Nucleus accumbens (tissue), 56 donors: ENCODE measurements at places on chromosomes 13 and 19.

GRCh38 chr19:5172859-5173630 is 167.6 kb downstream of the PTPRS start:
- peak; percentile 28 for DNase-seq

DNA sequence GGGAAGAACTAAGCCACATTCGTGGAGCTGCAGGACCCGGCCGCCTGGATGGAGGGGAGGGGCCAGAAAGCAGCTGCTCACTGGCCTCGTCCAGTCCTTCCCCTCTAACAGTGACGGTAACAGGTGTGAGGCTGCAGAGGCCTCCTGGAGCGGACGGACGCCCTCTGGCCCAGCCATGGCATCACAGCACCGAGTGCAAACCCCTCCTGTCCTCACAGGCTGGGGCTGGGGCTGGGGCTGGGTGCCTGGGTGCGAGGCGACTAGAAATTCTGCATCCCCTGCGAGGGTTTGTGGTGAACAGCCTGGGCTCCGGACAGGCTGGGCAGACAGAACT is 3.6 kb downstream of the MICOS13 start:
- DNase-seq = no peak

GRCh38 chr13:27442797-27443196 is 7.6 kb downstream of the MTIF3 start:
- no peak for DNase-seq

GRCh38 chr19:18000480-18000914 is 7.5 kb upstream of the ARRDC2 start:
- no peak for DNase-seq

DNA sequence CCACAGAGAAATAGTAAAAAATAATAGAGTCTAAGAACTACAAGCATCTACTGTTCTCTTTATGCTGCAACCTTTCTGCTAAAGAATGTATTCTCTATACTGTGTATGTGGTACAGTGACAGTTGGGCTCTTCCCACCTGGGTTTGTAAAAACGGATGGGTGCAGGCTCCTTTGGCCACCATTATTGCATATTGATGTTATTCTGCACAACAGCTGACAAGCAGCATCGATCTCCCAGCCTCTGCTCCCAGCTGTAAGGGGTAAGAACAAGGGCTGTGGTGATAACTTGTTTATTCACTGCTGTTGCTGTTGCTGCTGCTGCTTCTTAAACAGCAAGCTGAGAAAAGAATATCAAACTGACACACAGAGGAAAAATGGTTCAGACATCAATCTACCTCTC is 56.1 kb downstream of the KCNRG start:
- no peak for DNase-seq

- DNase-seq = peak; percentile 39
Measured at GRCh38 chr19:22783651-22784410, at the start of gene ZNF99. TSS of gene ZNF99 (minus strand) at chr19:22784151. CDS start at chr19:22784016, 135 bp downstream.

DNA sequence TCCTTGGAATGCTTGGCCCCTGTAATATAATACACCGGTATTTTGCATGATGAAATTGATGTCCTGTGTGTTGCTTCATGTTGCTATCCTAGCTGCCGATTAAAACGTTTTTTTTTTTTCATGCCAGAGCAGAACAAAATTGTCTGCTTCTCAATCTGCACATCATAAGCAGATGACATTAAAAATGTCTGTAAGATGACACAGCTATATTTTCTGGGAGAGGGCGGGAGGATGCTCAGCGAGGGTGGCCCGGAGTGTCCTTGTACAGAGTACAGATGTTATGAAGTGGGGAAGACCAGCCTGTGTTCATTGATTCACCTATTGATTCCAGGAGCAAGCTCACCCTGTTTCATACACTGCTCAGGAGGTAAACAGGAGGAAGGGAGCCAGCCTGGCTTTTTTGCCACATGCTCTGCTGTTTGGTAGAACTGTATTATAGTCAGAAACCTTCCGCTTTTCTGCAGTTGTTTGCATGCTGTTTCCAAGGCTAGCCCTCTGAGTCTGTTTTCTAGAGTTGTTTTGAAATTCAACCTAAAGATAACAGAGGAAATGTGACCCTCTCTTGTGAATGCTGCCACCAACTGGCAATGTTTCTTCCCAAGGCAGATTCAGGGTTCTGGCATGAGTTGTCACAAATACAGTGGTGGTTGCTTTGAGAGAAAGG is 4.7 kb upstream of the IRS2 start:
- DNase-seq = no peak

DNA sequence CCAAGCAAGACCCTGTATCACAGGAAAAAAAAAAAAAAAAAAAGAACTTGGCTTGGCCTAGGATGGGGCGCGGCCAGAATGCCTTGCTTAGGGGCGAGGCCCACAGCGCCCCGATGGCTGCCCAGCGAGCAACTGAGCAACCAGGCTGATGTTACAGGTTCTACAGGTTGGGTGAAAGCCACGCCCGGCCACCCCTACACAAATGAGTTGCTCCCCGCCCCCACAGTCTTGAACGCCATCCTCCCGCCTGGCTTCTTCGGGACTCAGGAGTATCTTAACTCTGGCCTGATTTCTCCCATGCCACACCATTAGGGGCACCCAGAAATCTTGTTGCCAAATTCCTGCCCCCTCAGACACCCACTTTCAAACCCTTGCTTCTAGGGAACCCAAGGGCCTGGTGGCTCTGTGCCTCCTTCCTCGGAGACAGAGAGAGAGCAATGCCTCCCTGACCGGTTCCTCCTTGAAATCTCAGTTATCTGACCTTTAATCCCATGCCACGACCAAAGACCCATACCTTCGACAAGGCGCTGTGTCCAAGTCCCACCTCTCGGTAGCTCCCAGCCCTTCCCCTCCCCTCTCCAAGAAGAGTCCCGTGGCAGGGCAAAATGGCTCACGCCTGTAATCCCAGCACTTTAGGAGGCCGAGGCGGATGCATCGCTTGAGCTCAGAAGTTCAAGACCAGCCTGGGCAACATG is 1.1 kb upstream of the CBLC start:
- no peak for DNase-seq

- DNase-seq = no peak
Measured at GRCh38 chr13:111897178-111897845, 169.6 kb upstream of the SOX1 start.

- no peak for DNase-seq
Measured at GRCh38 chr19:57816652-57817051, 1.9 kb upstream of the ZNF552 start.

GRCh38 chr19:50477751-50478515 is 1.3 kb upstream of the GARIN5A start:
- no peak for DNase-seq

GRCh38 chr13:91722267-91722884 is 324.0 kb downstream of the GPC5 start:
- no peak for DNase-seq

- no peak for DNase-seq
Measured at GRCh38 chr13:46211116-46211482, 629 bp upstream of the LRRC63 start.

DNA sequence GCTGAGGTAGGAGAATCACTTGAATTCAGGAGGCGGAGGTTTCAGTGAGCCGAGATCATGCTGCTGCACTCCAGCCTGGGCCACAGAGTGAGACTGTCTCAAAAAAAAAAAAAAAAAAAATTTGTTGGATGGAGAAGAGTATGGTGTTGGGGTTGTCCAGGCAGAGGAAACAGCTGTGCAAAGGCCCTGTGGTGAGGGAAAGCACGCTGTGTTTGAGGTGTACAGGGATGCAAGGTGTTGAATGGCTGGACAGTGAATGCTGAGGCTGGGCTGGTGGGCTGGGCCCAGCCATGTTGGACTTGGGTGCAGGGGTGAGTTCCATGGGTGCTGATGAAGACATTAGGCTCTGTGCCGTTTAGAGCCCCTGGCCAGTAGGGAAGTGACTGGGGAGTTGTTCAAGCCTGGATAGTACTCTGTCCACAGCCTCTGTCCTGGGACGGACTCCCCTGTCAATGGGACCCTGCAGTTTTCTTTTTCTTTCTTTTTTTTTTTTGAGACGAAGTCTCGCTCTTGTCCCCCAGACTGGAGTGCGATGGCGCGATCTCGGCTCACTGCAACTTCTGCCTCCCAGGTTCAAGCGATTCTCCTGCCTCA is 18.6 kb downstream of the PRR12 start:
- DNase-seq = no peak

DNA sequence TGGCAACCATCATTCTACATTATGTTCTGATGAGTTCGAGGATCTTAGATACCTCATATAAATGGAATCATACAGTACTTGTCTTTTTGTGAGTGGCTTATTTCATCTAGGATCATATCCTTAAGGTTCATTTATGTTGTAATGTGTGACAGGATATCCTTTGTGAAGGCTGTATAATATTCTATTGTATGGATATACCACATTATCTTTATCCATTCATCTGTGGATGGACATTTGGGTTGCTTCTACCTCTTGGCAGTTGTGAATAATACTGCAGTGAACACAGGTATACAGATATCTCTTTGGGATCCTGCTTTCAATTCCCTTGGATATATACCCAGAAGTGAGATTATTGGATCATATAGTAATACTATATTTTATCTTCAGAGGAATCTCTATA is 33.2 kb upstream of the RFC3 start:
- no peak for DNase-seq

DNA sequence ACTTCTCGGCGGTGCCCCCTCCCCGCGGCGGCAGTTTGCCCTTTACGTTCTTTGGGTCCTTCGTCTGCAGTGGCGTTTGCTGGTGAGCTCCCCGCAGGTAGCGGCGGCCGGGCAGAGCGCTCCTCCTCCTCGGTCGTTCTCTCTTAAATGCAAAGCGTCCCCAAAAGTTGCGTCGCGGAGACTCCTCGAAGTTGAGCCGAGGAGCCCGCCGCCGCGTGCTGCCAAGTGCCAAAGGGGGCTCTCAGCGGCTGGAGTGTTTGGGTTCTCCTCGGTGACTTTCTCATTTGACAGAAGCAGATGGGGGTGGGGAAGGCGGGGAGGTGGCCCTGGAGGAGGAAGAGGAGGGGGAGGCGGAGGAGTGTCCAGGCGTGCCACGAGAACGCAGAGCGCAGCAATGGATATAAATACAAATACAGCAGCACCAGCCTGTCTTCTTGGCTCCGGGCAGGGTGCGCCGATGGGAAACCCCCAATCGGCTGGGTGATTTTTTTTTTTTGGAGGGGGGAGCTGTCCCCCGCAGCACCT is at the start of gene SOX21:
Gene SOX21 (minus strand): TSS at position 259 of the 525 bp plus-strand sequence. CDS start 496 bp downstream, outside the sequence.
- DNase-seq = peak; percentile 39

DNA sequence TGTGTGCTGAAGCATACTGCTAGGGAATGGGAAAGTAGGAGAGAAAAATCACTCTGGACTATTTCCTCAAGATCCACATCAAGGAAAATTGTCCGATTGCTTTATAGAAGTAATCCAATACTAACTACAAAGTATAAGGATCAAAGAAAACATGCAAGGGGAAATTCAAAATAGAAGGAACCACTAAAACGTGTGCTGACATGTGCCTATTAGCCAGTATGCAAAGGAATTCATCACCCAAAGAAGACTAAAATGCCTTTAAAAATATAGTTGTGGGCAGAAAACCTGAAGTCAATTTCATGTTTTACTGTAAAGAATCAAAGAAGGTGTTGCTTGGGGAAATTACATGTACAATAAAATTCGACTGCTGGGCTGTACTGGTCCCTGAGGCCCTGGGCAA is 14.3 kb downstream of the DLEU7 start:
- DNase-seq = no peak

DNA sequence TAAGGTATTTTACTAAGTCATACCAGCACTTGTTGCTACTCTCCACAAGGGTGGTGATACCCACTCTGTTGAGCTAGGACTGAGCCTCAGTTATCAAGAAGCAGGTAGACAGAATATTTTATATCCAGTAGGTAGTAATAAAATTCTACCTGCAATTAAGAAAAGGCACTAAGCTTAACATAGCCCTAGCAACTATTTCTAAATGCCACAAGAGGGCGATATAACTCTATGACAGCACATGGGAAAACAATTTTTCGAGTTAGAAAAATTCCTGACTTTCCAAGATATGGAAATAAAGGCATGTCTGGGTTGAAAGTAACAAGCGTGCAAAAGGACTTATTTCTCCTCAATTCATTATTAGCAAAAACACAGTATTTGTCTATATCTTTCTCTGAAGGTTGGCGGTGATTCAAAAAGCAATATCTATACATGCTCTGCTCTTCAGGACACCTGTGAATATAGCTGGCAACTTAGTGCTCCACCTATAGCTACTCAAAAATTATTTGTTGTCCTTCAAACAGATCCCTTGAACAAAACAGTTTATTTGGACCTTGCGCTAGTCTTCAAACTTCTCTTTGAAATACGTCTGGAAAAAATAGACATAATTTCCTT is 14.7 kb downstream of the CCDC169 start:
- DNase-seq = no peak

DNA sequence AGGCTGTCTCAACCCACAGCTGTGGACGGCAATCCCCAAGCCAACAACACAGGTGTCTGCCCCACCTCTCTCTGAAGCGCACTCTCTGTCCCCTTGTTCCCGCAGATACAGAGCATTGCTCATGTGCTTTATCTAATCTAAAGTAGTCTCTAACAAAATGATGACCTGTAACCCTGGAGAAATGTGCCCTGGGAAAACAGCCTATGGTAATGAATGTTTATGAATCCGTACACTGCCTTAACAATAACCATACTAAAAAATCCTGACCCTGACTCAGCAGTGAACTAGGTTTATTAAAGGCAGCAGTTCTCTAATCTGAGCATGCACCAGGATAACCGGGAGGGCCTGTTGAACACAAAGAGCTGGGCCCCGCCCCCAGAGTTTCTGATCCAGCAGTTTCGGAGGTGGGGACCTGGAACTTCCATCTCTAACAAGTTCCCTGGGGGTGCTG is 50.7 kb upstream of the SLC15A1 start:
- no peak for DNase-seq

DNA sequence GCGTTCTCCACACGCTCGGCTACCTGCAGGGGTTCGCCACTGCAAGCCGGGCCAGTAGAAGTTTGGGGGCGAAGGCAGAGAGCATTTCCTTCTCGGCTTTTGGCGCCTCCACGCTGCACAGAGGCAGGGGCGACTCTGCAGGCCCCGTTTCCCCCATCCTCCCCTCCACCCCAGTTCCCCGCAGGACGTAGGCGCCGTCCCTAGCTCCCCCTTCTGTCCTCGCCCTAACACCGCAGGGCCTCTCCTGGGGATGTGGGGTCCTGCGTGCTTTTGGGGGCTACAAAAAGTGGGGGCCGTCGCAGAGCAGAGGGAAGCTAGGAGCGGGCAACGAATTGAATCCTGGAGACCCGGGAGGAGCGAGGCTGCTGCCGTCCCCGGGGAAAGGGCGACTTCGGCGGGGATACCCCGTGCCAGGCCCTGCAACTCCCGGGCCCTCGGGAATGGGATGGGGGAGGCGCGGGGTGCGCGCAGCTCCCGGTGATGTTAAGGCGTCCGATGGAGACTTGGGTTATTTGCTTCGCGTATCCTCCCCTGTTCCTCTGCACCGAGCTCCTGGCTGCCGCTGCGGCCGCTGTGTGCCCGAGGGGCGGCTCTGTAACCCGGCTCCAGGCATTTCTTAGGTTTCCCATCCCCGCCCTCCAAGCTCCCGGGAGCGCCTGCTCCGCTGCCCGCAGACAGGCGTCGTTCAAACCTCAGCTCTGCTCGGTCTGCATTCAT is 255.9 kb upstream of the SOX21 start:
- DNase-seq = peak; percentile 49

DNA sequence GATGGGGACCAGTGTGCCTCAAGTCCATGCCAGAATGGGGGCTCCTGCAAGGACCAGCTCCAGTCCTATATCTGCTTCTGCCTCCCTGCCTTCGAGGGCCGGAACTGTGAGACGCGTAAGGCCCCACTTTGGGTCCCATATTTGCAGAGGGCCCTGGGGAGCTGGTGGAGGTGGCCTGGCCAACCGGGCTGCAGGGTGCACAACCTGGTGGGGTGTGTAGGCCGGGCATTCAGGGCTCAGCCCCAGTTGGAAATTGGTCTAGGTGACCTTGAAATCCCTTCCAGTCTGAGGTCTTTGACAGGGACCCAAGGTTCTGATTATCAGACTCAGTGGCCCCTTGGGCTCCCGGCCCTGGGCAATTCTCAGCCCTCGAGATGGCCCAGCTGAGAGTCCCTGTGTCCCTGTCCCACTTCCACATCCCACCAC is 8.3 kb downstream of the F7 start:
- DNase-seq = no peak
